ENCODE measurements at places on chromosomes 13 and 19.

DNA sequence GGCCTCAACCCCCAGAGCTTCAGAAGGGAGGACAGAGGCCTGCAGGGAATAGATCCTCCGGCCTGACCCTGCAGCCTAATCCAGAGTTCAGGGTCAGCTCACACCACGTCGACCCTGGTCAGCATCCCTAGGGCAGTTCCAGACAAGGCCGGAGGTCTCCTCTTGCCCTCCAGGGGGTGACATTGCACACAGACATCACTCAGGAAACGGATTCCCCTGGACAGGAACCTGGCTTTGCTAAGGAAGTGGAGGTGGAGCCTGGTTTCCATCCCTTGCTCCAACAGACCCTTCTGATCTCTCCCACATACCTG lies 969 bp upstream of the CEACAM5 start:
- no peak for DNase-seq

GRCh38 chr13:31944262-31945160 lies 87.1 kb upstream of the FRY start:
- no peak for DNase-seq

GRCh38 chr13:41960211-41960636 lies 685 bp downstream of the VWA8 start:
- no peak for DNase-seq

GRCh38 chr13:109720758-109721184 lies 65.6 kb downstream of the IRS2 start:
- no peak for DNase-seq

- no peak for DNase-seq
Measured at GRCh38 chr13:95480791-95481780, 71.4 kb upstream of the CLDN10 start.

- no peak for DNase-seq
Measured at GRCh38 chr13:113216254-113217048, 7.0 kb downstream of the CUL4A start.

GRCh38 chr19:8580710-8581281 lies 3.6 kb upstream of the MYO1F start:
- peak; percentile 92 for DNase-seq

DNA sequence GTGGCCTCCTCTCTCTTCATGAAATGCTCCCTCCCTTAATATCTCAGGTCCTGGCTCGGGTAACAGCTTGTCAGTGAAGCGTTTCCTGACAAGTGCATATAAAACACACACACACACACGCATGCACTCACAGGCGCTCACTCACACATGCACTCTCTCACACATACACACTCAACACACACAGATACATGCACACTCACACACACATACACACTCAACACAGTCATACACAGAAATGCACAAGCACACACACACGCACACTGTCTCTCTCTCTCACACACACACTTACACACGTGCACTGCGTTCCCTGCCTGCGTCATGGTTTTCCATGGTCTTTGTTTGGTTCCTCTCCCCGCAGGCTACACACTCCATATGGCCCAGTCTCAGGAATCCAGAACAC lies 344.1 kb downstream of the UQCRFS1 start:
- DNase-seq = no peak

- no peak for DNase-seq
Measured at GRCh38 chr13:21256351-21256761, 79.9 kb downstream of the MRPL57 start.

GRCh38 chr13:40101708-40102359 lies 446.4 kb downstream of the COG6 start:
- no peak for DNase-seq

DNA sequence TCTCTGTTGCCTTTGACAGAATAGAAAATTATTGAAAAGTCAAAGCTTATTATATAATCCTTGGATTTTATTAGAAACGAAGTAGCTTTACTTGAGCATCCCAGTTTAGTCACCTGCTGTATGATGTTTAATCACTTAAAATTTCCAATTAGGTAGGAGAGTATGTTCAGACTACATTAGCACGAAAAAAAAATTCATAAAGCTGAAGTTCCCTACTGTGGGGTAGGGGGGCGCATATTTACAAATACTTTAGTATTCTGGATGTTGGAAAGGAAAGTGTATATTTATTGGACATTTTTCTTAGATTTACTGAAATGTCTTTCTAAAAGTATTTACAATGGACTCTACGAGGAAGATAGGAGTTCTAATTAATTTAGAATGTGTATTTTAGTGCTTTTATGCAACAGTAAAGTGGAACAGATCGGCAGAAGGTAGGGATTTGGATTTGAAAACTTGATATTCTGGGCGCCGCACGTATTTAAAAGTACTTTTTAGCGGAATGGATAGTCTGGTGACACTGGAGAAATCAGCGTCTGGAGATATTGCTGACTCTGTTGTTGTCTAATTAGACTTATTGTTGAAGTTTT lies 1.9 kb downstream of the CDK8 start:
- DNase-seq = no peak

DNA sequence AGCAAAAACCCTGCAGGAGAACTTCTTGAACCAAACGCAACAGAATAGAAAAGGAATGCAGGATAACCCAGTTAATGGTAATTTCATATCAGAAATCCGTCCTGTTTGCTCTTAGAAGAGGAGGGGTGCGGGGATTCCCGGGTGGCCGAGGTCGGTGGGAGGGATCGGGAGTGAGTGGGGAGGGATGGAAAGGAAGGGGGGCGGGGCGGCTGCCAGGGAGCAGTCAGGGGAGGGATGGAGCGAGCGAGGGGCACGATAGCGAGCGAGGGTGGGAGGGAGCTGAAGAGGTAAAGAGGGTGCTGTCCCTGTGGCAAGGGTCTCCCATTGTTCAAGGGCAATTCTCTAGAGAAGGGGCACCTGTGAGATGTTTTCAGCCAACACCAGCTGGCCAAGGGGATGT lies 26.5 kb downstream of the CD177 start:
- no peak for DNase-seq

- DNase-seq = no peak
Measured at GRCh38 chr13:106562301-106562700, 5.6 kb downstream of the ARGLU1 start.

- no peak for DNase-seq
Measured at GRCh38 chr13:108650271-108650670, 20.9 kb downstream of the MYO16 start.

DNA sequence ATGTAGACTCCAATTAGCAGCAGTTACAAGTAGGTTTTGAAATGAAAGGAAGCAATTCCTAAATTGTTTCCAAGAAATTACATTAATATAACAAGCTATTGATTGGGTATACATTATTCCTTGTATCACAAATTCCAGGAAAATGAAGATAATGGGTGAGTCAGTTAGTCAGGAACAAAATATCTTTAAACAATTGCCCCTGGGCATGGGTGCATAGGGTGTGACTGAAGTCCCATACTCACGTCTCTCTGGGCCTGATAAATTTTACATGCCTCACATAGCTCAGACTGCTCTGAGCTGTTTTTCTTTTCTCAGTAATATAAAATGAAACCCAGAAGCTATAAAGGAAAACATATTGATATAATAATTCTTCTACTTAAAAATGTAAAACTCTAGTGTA lies 87.8 kb downstream of the FNDC3A start:
- DNase-seq = no peak

DNA sequence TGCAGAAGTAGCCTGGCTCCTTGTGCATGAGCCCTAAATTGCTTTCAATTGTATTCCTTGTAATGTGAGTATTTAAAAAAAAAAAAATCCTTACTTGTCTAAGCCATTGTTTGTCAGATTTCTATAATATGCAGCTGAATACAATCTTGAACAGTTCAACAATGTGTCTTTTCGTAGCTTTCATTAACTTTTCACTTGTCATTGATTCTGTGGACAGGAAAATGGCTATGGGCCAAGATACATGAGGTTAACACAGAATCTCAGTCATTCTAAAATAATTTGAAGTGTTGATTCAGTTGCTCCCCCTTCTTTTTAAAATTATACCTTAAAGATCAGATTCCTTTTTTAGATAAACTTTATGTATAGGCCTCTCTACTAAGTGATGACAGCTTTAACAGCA lies 395.8 kb upstream of the KLF12 start:
- no peak for DNase-seq

- no peak for DNase-seq
Measured at GRCh38 chr13:46949211-46949610, 52.4 kb upstream of the HTR2A start.

- no peak for DNase-seq
Measured at GRCh38 chr19:28208745-28209144, 1004.2 kb downstream of the UQCRFS1 start.

DNA sequence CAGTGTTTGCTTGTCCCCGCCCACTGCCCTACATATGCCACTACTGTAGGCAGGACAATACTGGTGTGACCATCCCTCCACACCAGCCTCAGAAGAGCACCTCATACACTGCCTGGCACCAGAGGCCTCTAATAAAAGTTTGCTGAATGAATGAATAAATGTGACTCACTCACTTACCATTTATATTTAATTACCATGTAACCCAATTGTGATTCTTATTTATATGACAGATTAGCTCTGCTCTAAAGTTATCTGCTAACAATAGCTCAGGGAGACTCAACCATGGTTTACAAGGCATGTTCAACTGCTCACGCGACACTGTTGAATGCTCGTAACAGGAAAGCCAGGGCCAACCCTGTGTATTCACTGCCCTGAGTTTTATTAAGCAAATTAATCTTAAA lies 66.0 kb upstream of the DOCK9 start:
- DNase-seq = no peak

DNA sequence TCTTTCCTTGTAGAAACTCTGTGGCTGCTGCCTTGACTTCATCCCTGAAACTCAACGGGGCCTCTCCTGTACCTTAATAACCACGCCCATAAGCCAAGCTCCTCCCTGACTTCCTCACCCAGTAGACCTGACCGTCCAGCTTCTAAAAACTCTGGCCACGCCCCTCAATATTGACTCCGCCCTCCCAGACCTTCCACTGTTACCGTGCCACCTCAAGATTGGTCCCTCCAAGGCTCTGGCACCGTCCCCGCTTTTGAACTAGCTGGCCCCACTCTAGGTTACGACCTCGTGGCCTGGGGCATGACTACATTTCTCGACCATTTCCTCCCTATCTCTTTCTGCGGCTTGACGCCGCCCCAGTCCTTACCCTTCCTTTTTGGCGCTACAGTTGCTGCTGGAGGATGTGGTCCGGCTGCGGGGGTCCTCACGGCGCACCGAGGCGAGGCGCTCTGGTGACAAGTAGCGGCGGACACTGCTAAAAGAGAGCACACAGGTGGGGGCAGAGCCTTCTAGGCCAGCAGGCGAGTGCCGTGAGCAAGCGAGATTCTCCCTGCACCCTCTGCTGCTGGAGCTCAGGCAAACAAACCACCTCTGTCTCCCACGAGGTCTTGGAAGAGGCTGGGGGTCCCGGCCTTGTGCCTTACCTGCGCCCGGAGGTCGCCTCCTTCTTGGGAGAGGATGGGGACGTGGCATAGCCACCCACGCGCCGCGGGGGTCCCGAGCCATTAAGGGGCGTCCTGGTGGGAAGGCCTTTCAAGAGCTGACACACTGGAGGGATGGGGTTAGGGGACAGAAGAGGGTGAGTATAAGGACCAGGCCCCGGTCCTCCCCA lies 2.3 kb upstream of the EML2 start:
- peak; percentile 46 for DNase-seq

DNA sequence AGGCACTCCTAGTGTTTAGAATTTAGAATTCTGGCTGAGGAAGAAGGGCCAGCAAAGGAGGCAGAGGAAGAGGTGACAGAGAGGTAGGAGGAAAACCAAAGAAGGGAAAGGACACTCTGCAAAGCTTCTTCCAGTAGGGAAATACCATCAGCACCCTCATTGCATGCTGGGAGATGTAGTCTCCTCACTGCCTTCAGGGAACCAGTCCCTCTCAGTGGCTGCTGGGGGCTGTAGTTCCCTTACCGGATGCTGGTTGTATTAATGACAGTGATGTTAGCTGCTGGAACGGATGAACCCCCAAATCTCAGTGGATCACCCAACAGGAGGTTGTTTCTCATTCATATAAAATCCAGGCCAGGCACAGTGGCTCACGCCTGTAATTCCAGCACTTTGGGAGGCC lies 10.1 kb downstream of the GRIN2D start:
- DNase-seq = peak; percentile 55

- no peak for DNase-seq
Measured at GRCh38 chr13:50236898-50237318, 221.7 kb downstream of the KCNRG start.

GRCh38 chr19:30968210-30968609 lies 381.0 kb downstream of the TSHZ3 start:
- DNase-seq = no peak

DNA sequence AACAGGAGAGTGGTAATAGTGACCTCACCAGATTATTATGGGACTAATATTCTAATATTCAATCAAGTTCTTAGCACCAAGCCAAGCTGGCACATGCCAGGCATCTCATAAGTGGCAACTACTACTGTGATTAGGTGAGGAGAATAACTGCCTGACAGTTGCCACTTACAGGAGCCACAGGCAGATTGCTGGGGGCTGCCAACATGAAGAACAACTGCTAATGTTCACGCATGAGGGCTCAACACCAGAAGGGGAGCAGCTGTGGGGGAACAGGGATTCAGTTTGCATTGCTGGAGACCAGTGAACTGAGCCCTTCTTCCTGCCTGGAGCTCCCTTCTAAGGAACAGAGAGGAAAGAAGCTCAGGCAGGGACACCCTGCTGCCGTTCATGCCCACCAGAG lies 504.5 kb downstream of the FOXO1 start:
- no peak for DNase-seq

DNA sequence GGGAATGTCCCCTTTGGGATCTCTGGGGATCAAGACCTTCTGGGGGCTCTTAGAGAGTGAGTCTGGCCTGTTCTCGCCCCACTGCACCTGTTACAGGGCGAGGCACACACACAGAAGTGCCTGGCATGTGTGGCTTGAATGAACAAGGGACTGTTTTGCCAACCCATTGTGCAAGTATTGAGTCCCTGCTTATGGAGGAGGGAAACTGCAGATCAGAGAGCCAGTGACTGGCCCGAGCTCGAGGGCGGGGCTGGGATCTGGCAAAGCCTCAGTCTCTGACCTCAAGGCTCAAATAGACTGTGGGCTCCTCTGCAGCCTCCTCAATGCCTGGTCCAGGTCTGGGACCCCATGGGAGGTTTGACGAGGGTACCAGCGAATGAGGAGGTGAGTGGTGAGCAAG lies 5.5 kb downstream of the RAVER1 start:
- no peak for DNase-seq

GRCh38 chr13:73201626-73202025 lies 142.8 kb downstream of the KLF5 start:
- no peak for DNase-seq

GRCh38 chr19:2305452-2306280 lies 2.3 kb downstream of the LINGO3 start:
- DNase-seq = no peak

DNA sequence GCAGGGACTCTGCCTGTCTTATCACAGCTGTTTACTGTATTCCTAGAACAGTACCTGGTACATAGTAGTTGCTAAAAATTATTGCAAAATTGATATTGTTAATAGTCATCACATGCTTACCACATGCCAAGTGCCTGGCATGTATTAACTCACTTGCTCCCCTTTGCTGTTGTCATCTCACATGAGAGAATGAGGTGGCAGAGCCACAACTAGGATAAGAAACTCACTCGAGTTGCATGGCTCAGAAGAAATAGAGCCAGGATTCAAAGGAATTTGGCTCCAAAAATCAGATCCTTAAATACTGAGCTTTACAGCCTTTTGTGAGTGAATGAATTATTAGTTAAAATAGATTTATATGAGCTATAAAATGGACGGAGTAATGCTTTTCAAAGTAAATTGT lies 42.6 kb downstream of the B3GLCT start:
- no peak for DNase-seq

GRCh38 chr13:113585896-113586295 lies 1.3 kb downstream of the TFDP1 start:
- DNase-seq = no peak

- DNase-seq = no peak
Measured at GRCh38 chr19:5680084-5680436, 256 bp downstream of the MICOS13 start.

- peak; percentile 9 for DNase-seq
Measured at GRCh38 chr13:105202354-105202753, 1333.1 kb downstream of the EFNB2 start.

Measured in naive thymus-derived CD8-positive, alpha-beta T cell (primary cell).